ENCODE measurements at places on chromosomes 12 and 14.

DNA sequence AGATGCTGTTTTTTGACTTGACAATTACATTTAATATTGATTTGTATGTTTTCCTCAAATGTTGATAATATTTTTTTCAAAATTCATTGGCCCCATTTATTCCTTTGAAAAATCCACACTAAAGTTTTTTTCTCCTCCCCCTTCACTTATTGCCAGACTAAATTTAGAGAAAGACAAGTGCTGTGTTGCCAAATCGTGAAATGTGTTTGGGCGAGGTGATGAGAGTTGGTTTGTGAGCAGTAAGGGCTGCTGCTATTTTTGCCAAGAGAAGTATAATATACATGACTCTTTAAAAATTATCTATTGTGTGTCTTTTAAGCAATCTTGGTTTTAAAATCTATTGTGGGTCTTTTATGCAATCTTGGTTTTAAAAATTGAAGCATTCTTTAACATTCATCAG lies 188.9 kb downstream of the PPFIA2 start:
- no peak for DNase-seq

GRCh38 chr14:29126361-29126760 lies 359.8 kb downstream of the FOXG1 start:
- DNase-seq: no peak

- DNase-seq: no peak
Observed at GRCh38 chr14:62213516-62213915, 451.3 kb downstream of the SNAPC1 start.

- DNase-seq: no peak
Observed at GRCh38 chr14:24508155-24508840, at the start of gene CMA1. Gene CMA1, minus strand, starts transcription at chr14:24508265. Its CDS starts 30 bp downstream, at chr14:24508235.

- no peak for DNase-seq
Observed at GRCh38 chr14:68246074-68246785, 426.7 kb downstream of the RAD51B start.

- no peak for DNase-seq
Observed at GRCh38 chr12:103288016-103288415, 207.8 kb downstream of the C12orf42 start.

DNA sequence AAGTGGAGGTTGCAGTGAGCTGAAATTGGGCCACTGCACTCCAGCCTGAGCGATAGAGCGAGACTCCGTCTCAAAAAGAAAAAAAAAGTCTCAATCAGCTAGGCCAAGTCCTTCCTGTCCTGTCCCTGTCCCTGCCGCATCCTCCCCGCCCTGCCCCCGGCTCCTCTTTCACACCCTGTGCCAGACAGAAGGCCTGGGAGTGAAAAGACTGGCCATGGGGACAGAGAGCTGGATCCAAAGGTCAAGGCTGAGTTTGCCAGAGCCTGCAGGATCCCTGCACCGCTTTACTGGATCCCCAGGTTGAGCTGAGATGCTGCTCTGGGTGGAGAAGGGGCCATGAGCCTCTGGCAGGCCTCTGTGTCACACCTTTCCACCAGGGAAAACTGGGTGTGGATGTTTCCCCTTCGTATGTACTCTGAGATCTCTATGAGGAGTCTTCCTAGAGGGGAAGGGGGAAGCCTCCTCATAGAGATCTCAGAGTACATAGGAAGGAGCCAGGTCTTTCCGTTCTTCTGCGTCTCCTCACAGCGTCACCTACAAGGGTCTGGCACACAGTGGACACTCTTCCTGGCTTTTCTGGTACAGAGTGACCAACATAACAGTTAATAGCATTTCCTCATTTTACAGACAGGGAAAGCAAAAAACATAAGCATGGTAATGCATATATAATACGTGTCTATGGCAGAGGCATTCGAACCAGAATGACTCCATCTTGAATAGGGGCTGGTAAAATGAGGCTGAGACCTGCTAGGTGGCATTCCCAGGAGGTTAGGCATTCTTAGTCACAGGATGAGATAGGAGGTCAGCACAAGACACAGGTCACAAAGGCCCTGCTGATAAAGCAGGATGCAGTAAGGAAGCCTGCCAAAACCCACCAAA lies 35.1 kb downstream of the NINJ2 start:
- no peak for DNase-seq

DNA sequence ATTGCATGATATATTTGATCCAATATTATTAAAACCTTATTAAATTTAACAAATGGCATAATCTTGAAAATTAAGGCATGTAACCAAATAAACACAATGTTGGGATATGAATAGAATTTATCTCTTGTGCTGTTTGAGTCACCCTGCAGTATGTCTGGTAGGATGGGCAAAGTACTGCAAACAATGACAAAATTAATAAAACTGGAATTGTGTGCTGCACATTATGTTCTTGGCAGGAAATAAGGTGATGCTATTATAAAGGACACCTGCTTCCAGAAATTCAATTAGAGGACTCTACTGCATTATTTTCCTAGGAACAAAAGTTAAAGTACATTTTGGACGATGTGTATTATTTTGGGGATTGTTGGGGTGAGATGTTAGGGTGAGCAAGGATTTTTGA lies 132.7 kb downstream of the PPFIA2 start:
- DNase-seq: no peak

- no peak for DNase-seq
Observed at GRCh38 chr12:77060883-77061240, 4.5 kb downstream of the E2F7 start.

GRCh38 chr12:80415466-80415865 lies 28.6 kb upstream of the PTPRQ start:
- DNase-seq: no peak

GRCh38 chr12:82130762-82131161 lies 227.4 kb downstream of the CCDC59 start:
- DNase-seq: no peak

DNA sequence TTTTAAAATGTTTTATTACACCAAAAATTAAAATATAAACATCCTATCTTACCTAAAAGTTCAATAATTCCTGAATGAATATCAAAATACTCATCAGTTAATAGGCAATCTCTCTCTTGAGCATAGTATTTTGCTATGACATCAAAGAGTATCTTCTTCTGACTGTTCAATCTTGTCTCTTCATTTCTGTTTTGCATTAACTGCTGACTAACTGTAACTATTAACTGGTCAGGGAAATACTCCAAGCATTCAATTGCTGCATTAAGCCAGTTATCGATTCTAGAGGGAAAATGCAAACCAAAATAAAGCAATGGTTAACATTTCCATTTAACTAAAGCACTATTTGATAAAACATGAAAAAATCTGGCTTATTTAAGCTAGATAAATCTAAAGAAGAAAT lies 13.4 kb downstream of the DEPDC4 start:
- no peak for DNase-seq

GRCh38 chr12:27769142-27769673 lies 10.8 kb upstream of the KLHL42 start:
- no peak for DNase-seq

DNA sequence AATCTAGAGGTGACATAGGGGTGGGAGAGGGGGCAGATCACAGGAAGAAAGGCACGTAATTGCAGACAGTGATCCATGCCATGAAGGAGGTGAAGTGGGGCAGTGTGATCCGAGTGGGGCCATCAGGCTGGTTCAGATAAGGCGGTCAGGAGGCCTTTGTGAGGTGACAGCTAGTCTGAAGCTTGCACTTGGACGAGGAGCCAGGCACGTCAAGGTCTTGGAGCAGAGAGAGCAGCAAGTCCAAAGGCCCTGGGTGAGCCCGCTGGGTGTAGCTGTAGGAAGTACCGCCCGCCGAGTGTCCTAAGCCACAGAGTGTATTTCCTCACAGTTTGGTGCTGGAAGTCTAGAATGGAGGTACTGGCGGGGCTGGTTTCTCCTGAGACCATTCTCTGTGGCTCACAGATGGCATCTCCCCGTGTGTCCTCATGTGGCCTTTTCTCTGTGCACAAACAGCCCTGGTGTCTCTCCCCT lies 23.6 kb downstream of the RHOF start:
- DNase-seq: no peak

GRCh38 chr12:26271024-26271423 lies 75.7 kb downstream of the SSPN start:
- no peak for DNase-seq

- peak; percentile 12 for DNase-seq
Observed at GRCh38 chr14:90428676-90429075, 31.8 kb downstream of the CALM1 start.

- DNase-seq: peak; percentile 29
Observed at GRCh38 chr12:83823386-83824045, 1089.1 kb downstream of the SLC6A15 start.

- no peak for DNase-seq
Observed at GRCh38 chr12:112025808-112026375, 12.7 kb downstream of the ERP29 start.
